ENCODE measurements at places on chromosomes 12 and 14.

- DNase-seq: no peak
Measured at GRCh38 chr12:44582521-44582920, 293.6 kb downstream of the NELL2 start.

- DNase-seq: no peak
Measured at GRCh38 chr14:52272375-52272774, 4.9 kb downstream of the PTGDR start.

DNA sequence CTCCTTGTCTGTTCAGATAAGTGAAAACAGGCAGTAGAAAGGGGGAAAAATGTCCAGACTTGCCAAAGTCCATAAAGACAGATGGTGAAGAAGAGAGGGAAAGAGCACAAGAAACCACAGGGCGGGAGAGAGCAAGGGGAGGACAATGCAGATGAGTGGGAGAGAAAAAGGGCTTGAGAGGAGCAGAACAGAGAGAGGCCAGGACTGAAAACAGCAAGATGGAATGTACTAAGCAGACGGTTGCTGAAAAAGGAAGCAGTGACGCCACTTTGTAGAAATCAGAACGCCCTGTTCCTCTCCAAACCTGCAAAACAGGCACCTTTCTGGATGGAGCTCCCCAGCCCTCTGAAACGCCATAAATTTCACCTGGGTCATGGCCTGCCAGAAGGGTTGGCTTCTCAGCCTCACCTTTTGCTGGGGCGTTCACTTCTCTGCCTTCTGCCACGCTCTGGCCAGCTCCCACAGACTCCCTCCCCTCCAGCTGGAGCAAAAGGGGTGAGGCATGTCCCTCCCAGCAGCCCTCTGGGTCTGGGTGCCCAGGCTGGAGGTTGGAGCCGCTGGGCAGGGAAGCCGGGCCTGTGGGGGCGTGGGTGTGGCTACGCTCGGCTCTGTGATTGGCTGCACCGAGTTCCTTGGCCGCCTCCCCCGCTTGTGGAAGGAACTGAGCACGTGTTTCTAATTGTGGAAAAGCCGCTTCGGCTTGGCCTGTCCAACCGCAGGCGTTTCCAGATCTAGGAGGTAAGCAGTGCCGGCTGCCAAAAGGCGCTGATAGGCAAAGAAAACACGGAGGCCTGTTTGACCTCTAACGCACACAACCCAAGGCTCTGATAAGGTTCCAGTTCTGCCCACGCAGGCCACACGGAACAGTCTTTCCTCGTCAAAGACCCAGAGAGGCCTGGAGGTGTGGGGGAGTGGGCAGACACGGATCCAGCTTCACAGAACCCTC is 29.3 kb downstream of the SLC7A8 start:
- no peak for DNase-seq

DNA sequence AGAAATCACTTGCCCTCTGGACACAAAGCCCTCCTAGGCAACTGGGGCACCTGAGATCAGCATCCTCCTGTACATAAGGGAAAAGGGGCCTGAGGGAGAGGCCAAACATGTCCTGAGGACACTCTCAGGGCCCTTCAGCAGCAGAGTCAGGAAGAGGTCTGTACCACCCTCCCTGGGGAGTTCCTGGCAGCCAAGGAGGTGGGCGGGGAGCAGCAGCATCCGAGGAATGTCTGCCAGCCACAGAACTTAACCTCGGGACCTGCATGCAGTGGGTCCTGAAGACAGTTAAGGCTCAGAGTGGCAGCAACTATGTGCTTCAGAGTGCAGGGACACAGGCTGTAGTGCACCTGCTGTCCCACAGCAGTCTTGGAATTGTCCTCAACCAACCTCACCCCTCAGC is 62.1 kb downstream of the SPTB start:
- DNase-seq: no peak

DNA sequence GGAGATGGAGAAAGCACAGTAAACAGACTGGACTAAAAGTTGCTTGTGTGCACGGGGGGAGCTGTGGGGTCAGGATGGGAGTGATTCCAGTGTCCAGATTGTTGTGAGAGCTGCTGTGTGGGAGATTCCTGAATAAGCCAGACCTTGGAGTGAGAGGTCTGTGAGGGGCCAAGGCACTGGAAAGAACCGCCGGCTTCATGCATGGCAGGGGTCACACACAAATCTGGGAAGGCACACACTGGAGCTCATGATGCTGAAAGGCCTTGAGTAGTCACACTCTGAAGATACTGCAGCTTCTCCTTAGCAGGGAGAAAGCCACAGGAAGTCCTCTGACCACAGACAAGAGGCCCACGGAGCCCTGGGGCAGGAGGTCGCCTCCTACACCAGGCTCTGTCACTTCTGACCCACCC is 23.1 kb downstream of the ADCY6 start:
- no peak for DNase-seq

GRCh38 chr12:79698966-79699365 is 8.2 kb upstream of the PAWR start:
- DNase-seq: no peak

DNA sequence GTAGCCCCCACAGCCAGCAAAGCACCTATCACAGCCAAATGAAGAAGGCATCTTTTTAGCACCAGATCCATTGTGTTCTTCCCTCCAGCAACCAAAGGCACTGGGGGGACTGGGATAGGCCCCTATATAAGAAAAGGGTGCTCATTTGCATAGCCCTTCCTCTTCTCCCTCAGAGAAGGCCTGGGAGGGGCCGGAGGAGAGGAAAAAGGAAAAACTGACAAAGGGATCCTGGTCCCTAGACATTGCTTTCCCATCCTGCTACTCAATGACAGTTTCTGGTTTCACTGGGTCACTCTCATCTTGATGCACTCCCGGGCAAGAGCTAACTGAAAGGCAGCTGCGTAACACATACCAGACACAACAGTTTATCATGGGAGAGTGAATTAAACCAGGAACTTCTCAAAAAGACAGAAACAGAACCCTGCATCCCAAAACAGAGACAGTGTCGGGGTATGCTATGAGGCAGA is at the start of gene PMEL:
PMEL (minus strand) TSS at position 102 of the 467 bp plus-strand sequence; CDS start at position 71, 31 bp downstream.
- DNase-seq: no peak

GRCh38 chr14:71163842-71164629 is 256.8 kb downstream of the PCNX1 start:
- DNase-seq: no peak

GRCh38 chr14:69850086-69850735 is 29.0 kb upstream of the SMOC1 start:
- DNase-seq: no peak

GRCh38 chr12:66092559-66093269 is 37.8 kb downstream of the LLPH start:
- no peak for DNase-seq

GRCh38 chr12:100908501-100908900 is 113.9 kb downstream of the ANO4 start:
- no peak for DNase-seq

GRCh38 chr14:73833034-73833433 is 18.6 kb upstream of the PTGR2 start:
- no peak for DNase-seq

DNA sequence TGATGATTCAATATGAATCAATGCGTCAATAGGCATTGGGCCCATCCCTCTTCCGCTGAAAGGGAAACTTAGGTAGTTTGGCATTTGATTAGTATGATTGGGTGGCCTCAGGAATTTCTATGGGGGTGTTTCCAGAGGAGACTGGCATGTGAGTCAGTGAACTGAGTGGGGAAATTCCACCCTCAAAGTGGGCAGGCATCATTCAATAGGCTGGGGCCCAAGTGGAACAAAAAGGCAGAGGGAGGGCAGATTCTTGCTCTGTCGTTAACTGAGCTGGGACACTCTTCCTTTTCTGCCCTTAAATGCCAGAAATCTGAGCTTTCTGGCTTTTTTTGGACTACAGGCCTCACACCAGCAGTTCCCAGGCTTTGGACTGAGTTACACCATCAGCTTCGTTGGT is 373.5 kb downstream of the RPS29 start:
- no peak for DNase-seq

DNA sequence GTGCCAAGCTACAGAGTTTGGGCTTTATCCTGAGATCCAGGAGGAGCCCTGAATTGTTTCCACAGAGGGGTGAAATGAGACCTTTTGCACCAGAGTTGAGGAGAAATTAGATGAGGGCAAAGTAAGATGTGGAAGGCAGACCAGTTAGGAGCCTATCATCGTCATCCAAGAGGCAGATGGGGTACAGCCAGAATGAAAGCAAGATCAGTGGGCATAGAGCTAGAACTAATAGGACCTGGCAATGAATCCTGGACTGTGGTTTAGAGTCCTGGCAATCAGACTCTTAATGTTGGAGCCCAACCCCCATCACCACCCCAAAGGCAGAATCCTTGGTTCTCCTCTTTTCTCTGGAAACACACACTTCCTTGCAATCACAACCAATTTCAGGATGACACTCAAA is 166.6 kb upstream of the HMGA2 start:
- no peak for DNase-seq

DNA sequence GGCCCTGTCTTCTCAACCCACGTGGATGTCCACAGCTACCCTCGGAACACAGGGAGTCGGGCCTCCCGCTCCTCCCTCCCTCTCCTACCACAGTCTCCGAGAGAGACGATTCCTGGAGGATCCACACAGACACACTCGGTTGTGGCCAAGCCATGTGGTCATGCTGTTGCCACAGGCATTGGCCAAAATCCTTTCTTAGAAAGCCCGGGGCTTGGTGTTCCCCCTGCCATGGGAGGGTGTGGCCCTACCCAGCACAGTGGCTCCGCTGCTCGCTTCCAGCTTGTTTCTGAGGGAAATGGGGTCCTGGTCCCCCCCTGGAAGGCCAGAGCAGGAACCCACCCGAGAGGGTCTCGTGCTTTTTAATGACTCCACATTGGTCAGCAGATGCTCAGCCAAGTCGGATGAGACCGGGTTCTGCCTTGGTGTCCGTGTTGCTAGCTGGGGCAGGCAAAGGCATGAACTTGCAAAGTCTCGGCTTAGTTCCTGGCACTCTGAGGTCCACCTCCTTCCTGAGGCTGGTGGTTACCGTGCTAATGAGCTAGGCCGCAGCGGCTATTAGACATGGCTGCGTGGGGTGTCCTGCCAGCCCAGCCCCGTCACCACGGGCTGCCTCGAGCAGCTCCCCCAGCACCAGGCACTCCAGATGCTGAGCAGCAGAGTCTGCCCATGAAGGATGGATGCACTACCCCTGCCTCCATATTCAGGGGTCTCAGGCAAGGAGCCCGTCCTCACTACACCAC is 46.8 kb upstream of the MEG3 start:
- no peak for DNase-seq

GRCh38 chr12:3077572-3078081 is 448 bp downstream of the TSPAN9 start:
- DNase-seq: peak; percentile 9

DNA sequence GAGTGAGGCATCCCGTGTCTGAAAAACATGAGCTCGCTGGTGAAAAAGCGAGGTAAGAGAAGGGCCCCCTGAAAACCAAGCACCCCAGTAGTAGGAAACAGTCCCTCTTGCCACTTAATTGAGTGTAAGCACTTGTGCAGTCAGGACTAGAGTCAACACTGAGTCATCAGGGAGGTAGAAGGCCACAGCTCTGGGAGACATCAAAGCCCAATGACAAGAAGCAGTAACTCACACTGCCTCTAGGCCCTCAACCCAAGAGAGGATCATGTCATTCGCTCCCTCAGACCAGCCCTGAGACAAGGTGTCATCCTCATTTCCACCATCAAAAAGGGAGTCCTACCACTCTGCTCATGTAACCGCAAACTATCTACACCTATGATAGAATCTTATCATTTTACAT is 17.8 kb downstream of the POMT2 start:
- DNase-seq: no peak

DNA sequence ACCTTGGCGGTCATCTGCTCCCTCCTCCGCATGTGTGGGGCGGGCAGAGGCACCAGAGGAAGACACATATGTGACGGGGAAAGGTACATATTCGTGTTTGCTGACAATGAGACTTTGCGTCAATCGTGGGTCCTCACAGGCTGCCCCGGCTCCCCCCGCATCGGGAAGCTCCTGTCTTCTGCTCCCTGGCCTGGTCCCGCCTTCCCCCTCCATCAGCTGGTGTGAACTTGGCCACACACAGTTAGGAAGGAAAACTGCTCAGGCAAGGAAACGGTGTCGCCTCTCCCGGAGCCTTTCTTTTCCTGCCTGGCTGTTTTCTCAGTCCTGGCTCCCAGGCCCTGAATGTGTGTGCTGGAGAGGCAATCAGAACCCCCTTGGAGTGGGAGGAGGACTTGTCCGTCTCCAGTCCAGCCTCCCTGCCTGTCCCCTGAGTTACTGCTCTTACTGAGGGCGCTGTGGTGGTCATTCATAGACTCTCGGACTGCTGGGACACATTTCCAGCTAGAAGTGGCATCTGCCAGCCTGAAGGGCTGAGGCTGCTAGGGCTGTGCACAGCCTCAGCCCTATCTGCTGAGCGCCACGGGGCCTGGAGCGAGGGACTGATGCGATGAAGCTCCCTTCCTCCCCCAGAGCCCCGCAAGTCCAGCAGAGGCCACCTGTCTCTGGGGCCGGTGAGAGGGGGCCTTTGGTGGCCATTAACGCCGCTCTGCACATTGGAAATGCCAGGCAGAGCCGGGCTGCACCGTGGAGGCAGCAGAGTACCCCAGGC is 44.2 kb upstream of the TSPAN9 start:
- no peak for DNase-seq

DNA sequence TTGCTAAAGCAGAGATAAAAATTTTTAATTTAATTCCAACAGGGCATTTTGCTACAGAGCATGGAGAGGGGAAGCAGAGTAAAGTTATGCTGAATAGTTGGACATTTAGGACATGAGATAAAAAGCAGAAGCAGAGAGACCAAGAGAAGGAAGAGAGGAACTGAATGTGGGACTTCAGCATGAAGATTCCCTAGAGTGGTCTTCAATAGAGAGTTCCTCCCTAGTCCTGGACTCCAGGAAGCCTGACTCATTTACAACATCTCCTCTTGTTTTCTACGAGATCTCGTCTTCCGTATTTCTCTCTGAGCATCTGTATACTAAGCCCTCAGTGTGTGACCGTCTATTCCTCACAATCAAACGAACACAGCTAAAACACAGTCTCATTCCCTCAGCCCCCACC is 35.2 kb upstream of the IFT81 start:
- no peak for DNase-seq

- DNase-seq: no peak
Measured at GRCh38 chr12:56769868-56770267, 6.7 kb downstream of the HSD17B6 start.

DNA sequence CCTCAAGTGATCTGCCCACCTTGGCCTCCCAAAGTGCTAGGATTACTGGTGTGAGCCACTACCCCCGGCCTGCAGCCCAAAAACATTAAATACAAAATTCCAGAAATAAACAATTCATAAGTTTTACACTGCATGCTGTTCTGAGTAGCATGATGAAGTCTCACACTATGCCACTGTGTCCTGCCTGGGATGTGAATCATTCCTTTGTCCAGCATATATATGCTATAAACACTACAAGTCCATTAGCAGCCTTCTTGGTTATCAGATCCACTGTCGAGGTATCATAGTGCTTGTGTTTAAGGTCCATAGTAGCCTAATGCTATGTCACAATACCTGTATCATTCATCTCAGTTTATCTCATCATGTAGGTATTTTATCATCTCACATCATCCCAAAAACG is 15.9 kb downstream of the INTS13 start:
- no peak for DNase-seq

DNA sequence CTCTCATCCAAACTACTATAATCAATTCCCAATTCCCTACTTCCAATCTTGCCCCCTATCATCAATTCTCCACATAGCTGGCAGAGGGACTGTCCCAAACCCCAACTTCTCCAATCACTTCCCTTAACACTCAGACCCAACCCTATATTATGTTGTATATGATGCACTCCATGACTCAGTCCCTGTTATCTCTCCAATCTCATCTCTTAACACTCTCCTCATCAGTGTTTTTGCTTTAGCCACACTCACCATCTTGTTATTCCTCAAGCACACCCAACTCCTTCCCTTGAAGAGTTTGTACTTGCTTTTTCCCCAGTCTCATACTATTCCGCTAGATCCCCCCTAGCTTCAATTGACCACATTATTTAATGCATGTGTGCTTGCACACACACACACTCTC is 4.9 kb downstream of the RHOJ start:
- DNase-seq: no peak

Data from stimulated activated CD4-positive, alpha-beta T cell treated with anti-CD3 and anti-CD28 coated beads, Interleukin-4, amount 100 ng/mL, for 4 hours (primary cell).